BE2C (cell line): ENCODE measurements at places on chromosomes 7 and 10.

DNA sequence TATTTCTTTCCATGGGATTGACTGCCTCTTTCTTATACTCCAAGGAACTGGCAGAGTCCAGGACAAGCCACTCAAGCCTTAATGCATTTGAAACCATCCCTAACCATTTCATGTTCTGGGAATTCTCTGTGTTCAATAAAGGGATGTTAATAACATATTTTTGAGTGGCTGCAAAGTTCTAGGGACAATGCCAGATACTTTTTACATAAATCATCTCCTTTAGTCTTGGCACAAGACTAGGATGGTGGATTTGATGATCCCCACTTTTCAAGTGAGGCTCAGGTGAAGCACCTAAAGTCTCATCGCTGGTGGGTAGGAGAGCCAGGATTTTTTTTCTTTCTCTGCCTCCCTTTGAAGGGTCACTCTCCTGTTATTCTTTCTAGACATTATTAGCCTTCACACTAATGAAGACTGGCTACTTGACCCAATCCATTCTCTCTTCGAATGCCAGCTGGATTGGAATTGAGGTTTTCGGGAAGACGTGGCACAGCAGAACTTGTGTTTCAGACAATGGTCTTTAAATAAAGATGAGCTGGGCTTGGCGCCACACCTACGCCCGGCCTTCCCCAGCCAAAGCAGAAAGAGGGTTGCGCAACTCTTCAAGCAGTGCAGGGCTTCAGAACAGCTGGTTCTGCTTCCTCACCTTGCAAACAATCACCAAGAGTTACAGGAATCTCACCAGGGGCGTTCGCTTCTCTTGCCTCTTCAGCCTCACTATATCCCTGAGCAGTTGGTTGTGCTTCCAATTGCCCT lies 73.8 kb upstream of the BMPER start:
- no peak for DNase-seq

DNA sequence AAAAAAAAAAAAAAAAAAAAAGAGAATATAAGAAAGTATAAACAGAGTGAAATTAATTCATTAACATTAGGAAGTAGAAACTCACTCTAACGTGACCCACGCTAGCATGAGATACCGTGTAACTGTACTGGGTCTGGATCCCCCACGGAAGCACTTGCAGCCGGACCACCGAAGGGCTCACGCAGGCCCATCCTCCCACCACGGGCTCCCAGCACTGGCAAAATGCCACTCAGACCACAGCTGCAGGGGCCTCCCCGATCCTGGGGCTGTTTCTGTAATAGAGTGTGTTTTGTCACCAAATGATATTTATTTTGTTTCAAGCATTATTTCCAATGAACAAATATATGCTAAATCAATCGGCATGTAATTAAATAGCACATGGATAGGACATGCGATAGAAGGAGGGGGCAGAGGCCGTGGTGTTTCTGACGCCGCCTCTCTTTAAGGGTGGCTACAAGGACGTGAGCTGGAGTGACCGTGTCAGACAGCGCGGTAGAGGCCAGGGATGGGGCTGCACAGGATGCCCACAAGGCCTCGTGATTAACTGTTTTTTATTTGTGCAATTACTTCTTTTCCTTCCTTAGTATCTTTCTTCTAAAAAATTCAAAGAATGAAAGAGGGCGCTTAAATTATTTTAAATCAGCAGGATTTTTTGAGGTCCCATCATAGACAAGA lies 568.5 kb downstream of the PTPRN2 start:
- no peak for DNase-seq

GRCh38 chr10:8061274-8062211 lies 7.1 kb downstream of the GATA3 start:
- no peak for DNase-seq

GRCh38 chr10:102410429-102411073 lies 8.0 kb downstream of the PSD start:
- peak; percentile 75 for DNase-seq

- no peak for DNase-seq
These were observed 200.2 kb upstream of the SEMA3E start for GRCh38 chr7:83849131-83849530.

- DNase-seq = no peak
These were observed 119.4 kb downstream of the COL28A1 start for GRCh38 chr7:7416031-7416858.

DNA sequence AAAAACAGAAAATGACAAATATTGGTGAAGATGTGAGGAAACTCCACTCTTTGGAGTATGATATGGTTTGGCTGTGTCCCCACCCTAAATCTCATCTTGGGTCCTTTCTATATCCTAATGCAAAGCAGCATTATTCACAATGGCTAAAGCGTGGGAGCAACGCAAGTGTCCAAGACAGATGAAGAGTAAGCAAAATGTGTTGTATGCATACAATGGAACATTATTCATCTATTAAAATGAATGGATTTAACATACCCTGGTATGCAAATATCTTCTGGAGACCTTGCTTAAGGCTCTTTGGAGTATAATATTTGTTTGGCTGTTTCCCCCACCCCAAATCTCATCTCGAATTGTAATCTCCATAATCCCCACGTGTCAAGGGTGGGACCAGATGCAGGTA lies 839.8 kb upstream of the POM121L12 start:
- DNase-seq = no peak

DNA sequence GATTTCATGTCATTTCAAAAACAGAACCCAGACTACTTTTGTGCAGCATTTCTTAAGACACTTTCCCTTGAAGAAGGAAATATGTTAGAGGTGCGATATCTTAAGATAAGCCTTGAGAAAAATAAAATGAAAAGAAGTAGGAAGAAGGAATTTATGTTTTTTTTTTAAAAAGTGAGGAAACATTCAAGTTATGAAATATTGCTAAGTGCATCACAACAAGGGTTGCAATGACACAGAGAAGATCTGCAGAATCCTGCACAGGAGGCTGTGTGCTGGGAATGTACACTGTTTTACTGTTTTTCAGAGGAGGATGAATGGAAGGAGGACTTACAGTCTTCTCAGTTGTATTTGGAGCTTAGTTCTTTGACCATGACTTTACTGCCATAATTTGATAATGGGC lies 79.8 kb upstream of the NME8 start:
- no peak for DNase-seq

GRCh38 chr10:44284198-44285084 lies 100.5 kb downstream of the CXCL12 start:
- DNase-seq = no peak

DNA sequence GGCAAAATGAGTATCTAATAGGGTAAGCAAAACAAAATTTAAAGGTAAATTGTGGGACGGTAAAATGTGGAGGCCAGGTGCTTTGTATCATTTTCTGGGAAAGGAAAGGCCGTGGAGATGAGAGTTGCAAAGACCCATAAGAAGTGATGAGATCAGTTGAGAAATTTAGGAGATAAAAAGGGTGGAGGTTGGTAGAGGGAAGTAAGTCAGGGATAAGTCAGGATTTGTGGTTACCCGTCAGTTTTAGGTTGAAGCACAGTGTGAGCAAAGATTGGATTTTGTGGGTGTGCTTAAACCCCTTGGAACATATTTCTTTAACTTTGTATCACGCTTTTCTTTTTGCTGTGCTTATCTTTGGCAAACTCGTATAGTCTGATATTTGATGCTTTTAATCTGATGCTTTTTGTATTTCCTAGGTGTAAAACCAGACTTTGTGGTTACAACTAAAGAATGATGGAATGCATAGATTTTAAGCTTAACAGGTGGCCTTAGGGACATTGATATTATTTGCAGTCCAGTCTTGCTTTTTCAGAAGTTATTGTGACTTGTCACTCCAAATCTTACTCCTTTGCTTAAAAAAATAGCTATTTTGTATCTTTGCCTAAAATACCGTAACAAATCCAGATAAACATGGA lies 1.2 kb downstream of the BTRC start:
- DNase-seq = no peak

- DNase-seq = no peak
These were observed 393 bp upstream of the DNAJC1 start for GRCh38 chr10:22003964-22004281.

DNA sequence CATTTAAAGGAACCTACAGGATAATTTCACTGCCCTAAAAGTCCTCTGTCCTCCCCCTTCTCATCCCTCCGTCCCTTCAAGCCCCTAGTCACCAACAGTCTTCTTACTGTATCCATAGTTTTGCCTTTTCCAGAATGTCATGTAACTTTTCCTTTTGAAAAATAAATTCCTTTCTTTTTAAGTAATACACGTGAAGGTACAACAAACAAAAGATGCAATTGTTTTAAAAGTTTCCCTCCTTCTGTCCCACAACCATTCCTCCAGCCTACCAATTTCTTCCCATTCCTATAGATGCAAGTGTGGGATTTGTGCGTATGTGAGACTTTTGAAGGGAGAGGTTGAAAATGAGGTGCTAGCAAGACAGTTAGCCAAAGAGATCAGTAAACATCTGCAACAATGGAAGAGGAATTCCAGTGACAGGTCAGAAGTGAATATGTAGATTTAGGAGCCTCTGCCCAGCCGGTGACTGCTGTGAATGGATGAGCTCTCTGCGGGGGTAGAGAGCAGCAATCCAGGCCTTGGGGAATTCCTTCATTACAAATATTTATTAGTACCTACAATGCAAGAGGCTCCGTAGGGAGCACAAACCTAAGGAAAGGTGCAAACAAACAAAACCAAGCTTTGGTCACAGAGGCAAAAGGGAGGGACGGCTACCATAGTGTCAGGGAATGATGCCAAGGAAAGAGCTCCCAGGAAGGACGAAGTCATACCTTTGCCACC lies 243.6 kb downstream of the SKIDA1 start:
- DNase-seq = no peak

GRCh38 chr7:28298870-28299518 lies 113.3 kb upstream of the CREB5 start:
- DNase-seq = peak; percentile 61

- DNase-seq = no peak
These were observed 176.5 kb upstream of the INHBA start for GRCh38 chr7:41879403-41879802.

- DNase-seq = no peak
These were observed 50.8 kb downstream of the FAM53B start for GRCh38 chr10:124693396-124693795.

GRCh38 chr7:23020742-23021401 lies 6.9 kb upstream of the HYCC1 start:
- no peak for DNase-seq

DNA sequence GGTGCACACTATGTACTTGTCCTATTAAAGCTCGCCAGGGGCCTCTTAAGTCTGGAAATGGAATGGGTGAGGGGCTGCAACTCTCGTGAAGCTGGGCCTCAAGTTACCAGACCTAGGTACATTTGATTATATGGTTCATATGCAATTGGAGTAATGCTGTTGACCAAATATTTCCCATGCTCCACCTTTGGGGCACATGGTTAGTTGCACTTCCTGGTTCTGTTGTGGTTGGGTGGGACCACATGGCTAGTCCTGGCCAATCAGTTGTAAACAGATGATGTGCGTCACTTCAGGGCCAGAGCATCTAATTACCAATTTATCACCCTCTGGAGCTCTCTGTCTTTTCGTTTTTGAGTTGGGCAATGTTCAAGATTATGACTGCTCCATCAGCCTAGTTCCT lies 39.5 kb upstream of the OPN4 start:
- no peak for DNase-seq

- no peak for DNase-seq
These were observed 68.6 kb downstream of the BUB3 start for GRCh38 chr10:123222832-123223231.

DNA sequence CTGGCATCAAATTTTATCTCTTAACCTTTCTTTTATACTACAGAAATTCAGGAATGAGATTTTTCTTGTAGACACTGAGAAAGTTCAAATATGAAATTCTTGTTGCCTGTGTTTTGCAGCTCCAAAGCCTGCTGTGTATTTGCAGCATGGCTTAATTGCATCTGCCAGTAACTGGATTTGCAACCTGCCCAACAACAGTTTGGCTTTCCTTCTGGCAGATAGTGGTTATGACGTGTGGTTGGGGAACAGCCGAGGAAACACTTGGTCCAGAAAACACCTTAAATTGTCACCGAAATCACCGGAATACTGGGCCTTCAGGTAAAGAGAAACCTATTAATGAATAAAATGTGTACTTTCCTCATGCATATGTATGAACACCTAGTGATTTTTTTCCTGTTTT lies 24.8 kb downstream of the LIPK start:
- DNase-seq = no peak

- DNase-seq = no peak
These were observed 6.9 kb downstream of the NRAP start for GRCh38 chr10:113656896-113657295.

DNA sequence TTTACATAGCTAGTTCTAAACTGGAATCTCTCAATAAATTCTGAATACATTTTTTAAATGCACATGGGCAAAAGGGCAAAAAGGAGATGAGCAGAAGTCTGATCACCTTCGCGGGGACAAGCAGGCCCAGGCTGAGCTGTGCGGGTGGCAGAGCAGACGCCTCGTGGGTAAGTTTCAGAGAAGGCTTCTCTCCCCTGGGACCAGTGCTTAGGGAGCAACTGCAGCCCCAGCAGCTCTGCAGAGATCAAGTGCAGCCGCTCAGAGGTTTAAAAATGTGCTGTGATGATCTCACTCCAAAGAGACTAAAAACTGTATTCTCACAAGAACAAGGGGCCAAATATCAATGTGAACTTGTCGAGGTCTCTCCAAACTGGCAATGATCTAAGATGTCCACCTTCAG lies 264.3 kb upstream of the RNF32 start:
- no peak for DNase-seq

DNA sequence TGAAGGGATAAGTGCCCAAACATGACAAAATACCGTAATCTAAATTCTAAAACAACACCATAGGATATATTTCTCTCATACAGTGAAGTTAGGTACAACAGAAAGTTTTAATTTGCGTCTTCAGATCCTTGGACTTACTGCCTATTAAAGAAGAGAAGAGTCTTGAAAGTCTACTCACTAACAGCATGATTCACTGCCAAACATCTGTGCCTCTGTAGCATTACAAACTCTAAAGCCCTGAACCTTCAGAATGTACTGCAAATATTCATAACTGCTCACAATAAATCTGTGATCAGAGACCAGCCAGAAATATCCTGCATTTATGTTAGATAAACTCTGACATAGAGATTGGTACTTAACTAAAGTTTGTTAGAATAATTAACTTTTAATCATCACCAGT lies 365.3 kb downstream of the PARD3 start:
- DNase-seq = no peak

DNA sequence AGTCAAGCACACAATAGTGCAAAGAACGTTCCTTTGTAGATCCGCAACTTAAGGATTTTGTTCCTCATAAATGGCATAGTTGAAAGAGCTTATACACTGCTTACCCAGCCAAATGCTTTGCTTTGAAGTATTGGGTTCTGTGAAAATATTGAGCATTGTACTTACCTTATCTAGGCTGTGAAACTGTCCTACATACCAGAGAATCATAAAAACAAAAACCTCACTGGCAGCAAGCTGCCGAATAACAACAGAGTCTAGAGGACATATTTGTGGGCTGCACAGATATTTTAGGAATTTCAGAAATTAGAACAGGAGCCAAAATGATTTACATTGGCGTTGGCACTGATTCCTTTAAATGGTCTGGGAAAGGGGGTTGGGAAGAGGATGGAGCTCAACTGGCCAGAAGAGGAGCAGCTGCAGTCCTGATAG lies 174.8 kb downstream of the RTKN2 start:
- DNase-seq = no peak
